HCT116 (cell line): ENCODE measurements at places on chromosomes 12 and 14. TPM values are rescaled to one million over a fixed set of nuclear protein-coding genes. Genes with fewer than 3 reads are reported as not detected.
A peak's percentile ranks its signal among the peaks of the same experiment; 100 is the strongest.

DNAI7 gene
- 0.52 TPM for total RNA-seq

DNA sequence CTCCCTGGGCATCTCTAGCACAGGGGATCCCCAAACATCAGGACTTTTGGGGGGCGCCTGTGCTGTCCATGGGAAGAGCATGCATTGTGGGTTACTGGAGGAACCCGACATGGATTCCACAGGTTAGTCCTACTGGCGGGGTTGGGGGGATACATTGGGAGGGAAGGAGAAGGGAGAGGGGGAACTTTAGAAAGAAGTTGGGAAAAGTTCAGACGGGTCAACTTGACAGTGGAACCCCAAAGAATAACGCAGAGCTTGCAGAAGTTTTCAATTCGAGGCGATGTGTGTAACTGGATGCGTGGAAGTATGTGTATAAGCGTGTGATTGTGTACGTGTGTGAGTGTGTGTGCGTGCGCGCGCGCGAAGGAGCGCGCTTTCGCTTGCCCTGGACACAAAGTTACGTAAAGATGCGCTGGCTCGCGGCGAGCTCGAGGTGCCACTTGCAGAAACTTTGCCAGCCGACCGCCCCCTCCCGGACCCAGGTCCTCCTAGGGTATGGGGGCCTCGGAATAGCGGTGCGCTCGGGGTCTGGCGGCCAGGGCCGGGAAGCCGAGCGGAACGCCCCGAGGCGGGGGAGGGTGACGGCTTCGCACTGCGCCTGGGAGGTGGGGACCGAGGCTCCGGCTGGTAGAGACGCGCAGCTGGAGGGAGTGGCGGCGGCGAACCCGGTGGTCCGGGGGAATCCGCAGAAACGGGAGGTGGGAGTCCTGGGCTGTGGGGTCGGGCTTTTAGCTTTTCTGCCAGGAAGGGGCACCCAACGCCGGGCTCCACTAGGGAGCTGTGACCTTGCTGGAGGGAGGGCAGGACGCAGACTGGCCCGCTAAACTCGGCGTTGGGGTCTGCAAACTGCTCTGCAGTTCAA, 669 bp downstream of the RFX4 start:
- no peak overlapping the region for H3K27ac ChIP-seq
- H3K27me3 ChIP-seq, result peaks cover 5% of the 10 kb centered on the region; the same call in 1 of the 2 replicates
- no peaks in the 10 kb centered on the region for H3K4me1 ChIP-seq
- no peak overlapping the region for H3K4me3 ChIP-seq
- DNase-seq, result no peak
- no peaks in the 10 kb centered on the region for H3K36me3 ChIP-seq

DNA sequence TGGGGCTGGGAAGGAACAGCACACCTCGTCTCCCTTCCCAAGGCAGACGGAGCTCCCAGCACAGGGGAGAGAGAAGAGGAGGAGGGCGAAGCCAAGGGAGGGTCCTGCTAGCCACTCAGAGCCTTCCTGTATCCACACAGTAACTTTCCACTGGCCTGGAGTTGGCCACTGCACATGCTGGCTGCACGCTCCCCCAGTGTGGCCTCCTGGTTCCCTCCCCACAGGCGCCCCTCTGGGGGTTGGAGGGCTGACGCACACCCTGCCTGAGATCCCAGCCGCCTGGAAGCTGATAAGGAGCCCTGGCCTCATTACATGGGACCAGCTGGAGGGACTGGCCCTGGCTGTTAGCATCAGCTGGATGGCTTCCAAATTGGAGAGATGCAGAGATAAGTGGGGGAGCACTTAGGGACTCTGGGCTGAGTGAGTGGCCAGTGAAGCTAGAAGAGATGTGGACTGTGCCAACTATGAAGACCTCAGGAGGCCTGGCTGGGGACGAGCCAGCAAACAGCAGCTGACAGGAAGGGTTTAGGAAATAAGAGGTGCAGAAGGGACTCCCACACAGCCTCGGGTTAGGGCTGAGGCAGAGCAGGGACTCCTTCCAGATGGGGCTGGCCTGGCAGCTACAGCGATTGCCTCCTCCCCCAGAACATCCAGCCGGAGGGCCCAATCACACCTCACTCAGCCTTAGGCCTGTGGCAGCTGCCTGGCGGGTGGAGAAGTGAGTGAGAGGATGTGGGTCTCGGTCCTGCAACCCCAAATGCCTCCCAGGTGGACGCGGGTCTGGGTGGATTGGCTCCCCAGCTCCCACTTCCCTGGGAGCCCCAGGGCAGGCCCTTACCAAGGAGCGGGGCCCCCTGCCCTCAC, 26.3 kb upstream of the BCDIN3D start:
- H3K4me1 ChIP-seq, result no peaks in the 10 kb centered on the region
- H3K27ac ChIP-seq, result no peak overlapping the region
- no peaks in the 10 kb centered on the region for H3K36me3 ChIP-seq
- H3K4me3 ChIP-seq, result no peak overlapping the region

DNA sequence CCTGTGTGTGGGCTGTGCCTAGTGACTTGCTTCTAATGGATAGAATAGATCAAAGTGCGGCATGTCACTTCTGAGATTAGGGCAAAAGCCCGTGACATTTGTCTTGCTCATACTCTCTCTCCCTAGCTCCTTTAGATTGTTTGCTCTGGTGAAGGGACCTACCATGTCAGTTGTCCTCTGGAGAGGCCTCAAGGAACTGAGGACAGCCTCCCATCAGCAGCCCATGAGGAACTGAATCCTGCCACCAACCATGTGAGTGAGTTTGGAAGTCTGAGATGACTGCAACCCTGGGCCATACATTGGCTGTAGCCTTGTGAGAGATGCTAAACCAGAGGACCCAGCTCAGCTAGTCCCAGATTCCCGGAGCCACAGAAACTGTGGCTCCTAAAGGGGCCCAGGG, 101.6 kb upstream of the ESRRB start:
- H3K4me3 ChIP-seq, result no peak overlapping the region
- no peaks in the 10 kb centered on the region for H3K4me1 ChIP-seq
- H3K36me3 ChIP-seq, result no peaks in the 10 kb centered on the region
- H3K27me3 ChIP-seq, result peaks cover 13% of the 10 kb centered on the region; the same call in 1 of the 2 replicates

- no peak overlapping the region for H3K27ac ChIP-seq
- no peaks in the 10 kb centered on the region for H3K36me3 ChIP-seq
- DNase-seq, result no peak
- no peaks in the 10 kb centered on the region for H3K27me3 ChIP-seq
- no peaks in the 10 kb centered on the region for H3K4me1 ChIP-seq
- no peak overlapping the region for H3K4me3 ChIP-seq
These were observed 457.2 kb downstream of the TMTC2 start for GRCh38 chr12:83143950-83144349.

VPS33A gene
- total RNA-seq, result 19.4 TPM

DNA sequence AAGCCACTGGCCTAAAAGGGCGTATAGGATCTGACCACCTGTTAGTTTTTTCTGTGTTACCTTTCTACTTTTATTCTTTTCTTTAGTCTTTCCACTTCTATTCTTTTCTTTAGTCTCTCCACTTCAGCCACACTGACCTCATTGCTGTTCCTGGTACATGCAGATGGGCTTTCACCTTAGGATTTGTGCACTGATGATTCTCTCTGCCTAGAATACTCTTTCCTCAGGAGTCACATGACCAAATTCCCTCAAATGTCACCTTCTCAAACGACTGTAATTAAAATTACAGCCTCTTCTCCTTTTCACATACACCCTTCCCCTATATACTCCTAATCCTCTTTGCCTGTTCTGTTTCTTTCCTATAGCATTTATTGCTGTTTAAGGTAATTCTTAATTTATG, 36.0 kb downstream of the GPHN start:
- no peak overlapping the region for H3K4me3 ChIP-seq
- no peaks in the 10 kb centered on the region for H3K4me1 ChIP-seq
- no peaks in the 10 kb centered on the region for H3K36me3 ChIP-seq
- no peaks in the 10 kb centered on the region for H3K27me3 ChIP-seq

DNA sequence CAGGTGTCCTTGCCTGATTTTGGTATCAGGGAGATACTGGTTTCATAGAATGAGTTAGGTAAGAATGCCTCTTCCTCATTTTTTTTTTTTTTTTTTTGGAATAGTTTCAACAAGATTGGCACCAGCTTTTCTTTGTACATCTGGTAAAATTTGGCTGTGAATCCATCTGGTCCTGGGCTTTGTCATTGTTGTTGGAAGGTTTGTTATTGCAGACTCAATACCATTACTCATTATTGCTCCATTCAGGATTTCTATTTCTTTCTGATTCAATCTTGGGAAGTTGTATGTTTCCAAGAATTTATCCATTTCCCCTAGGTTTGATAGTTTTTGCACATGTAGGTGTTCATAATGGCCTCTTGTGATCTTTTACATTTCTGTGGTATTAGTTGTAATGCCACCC, 126.0 kb upstream of the KITLG start:
- no peaks in the 10 kb centered on the region for H3K27me3 ChIP-seq
- H3K27ac ChIP-seq, result no peak overlapping the region
- no peaks in the 10 kb centered on the region for H3K4me1 ChIP-seq
- no peak for DNase-seq

DNA sequence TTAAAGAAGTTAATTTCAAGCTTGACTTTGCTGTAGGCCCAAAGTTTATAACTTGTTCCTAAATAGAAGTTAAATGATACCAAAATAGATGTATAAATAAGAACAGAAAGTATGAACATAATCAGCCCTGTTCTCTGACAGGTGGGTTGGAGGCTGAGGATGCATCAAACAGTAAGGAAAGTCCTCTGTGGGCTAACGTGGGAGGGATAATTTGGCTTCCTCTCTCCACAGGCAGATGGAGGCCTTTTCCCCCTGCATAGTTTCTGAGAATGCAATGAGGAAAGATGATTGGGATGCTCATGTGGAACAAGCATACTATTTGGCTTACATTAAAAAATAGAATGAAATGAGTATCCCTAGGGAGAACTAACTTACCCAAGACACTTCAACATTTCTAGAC, 56.5 kb downstream of the GARIN6 start:
- no peak for DNase-seq
- H3K4me3 ChIP-seq, result no peak overlapping the region
- H3K36me3 ChIP-seq, result no peaks in the 10 kb centered on the region
- H3K4me1 ChIP-seq, result no peaks in the 10 kb centered on the region
- no peaks in the 10 kb centered on the region for H3K27me3 ChIP-seq

DNA sequence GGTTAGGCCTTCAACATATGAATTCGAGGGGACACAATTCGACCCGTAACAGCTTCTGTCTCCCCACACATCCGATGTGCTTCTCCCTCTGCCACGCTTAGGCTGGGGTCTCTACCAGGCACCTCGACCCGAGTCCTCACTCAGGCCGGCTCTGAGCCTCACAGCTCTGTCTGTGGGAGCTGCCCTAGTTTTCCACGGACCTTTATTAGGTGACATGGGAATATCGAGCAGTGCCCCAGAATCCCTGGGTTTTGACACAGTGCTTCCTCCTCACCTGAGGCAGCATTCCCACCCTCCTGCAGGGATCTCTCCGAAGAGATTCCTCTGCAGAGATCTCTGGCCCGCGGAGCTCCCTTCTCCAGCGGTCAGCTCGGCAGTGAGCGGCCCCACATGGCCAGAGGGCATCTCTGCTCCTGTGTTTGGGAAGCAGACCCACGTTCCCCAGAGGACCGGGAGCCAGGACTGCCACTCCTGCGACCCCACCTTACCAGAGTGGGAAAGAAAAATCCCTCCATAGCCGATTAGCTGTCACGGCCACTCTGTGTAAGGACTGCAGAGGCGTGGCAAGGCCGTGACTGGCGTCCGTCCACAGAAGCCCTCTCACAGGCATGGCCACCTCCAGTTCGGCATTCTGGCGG, 21.2 kb downstream of the ZBTB42 start:
- H3K4me1 ChIP-seq, result peaks cover 26% of the 10 kb centered on the region
- H3K27ac ChIP-seq, result no peak overlapping the region
- no peak for DNase-seq

GDF3 gene
- not detected for total RNA-seq

TPPP2 gene
- total RNA-seq, result not detected

DNA sequence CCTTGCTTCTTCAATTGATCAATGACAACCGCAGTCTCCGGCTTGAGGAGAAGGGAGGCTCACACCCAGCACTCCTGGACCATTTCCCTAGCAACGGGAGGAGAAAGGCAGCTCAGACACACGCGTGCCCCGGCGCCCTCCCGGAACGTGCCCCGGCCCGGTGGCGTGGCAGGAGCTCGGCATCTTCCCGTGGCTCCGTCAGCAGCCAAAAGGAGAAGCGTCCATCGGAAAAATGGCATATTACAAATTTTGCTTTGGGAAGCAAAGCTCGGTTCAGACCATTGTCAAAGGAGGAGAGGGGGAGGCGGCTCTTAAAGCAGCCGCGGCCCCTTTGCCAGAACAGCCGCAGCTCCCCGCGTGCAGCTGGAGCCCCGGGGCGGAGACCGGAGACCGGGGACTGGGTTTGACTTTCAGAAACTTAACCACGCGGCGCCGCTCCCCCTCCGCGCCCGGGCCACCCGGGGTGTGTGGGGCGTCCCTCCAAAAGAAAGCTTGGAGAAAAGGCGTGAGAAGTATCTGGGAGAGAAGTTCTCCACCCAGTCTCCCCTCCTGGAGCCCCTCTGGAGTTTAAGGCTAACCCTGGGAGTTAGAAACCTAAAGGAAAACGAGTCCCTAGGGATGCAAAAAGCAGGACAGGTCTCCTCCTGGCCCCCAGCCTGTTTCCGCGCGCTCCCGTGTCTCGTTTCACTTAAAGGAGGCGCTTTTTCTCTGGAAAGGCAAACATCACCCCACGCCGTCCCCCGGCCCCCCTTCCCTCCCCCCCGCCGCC, 545 bp downstream of the PPFIA2 start:
- H3K27me3 ChIP-seq, result no peaks in the 10 kb centered on the region
- no peak overlapping the region for H3K27ac ChIP-seq
- no peaks in the 10 kb centered on the region for H3K36me3 ChIP-seq

DNA sequence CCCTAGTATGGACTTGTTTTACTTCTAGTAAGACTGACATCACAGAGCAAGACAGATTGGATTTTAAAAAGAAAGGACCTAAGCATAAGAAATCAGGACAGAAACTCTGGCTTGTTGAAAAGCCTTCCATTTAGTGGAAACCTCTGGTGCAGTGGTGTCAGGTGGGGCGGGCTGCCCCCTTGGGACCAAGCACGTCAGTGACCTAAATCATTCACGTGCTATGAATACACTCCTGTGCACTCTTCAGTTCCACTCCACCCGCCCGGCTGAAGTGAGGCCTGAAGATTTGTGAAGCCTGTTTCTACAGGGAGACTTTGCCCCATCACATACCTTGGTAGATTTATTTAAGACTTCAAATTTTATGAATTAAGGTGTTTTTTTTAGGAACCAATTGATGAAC, 58.2 kb upstream of the STRN3 start:
- no peak for DNase-seq
- no peak overlapping the region for H3K27ac ChIP-seq
- H3K27me3 ChIP-seq, result no peaks in the 10 kb centered on the region
- no peaks in the 10 kb centered on the region for H3K36me3 ChIP-seq
- no peak overlapping the region for H3K4me3 ChIP-seq

RPGRIP1 gene
- not detected for total RNA-seq

- H3K4me3 ChIP-seq, result no peak overlapping the region
- H3K36me3 ChIP-seq, result no peaks in the 10 kb centered on the region
- no peaks in the 10 kb centered on the region for H3K27me3 ChIP-seq
- H3K27ac ChIP-seq, result no peak overlapping the region
- DNase-seq, result no peak
These were observed 78.6 kb downstream of the CCDC59 start for GRCh38 chr12:82279536-82280058.

TPH2 gene
- not detected for total RNA-seq

APAF1 gene
- total RNA-seq, result 13.9 TPM

GRCh38 chr12:15709551-15709950, 79.6 kb downstream of the EPS8 start:
- H3K27ac ChIP-seq, result no peak overlapping the region
- no peak overlapping the region for H3K4me3 ChIP-seq
- no peak for DNase-seq
- H3K27me3 ChIP-seq, result no peaks in the 10 kb centered on the region
- H3K36me3 ChIP-seq, result no peaks in the 10 kb centered on the region

GRCh38 chr14:102928412-102929240, 6.2 kb downstream of the AMN start:
- no peaks in the 10 kb centered on the region for H3K27me3 ChIP-seq
- DNase-seq, result peak; percentile 52
- H3K4me3 ChIP-seq, result peak overlapping the region; percentile 47
- H3K27ac ChIP-seq, result peak overlapping the region; percentile 46; the same call in 1 of the 2 replicates
